ENCODE measurements at places on chromosomes 6 and 20.
A peak's percentile ranks its signal among the peaks of the same experiment; 100 is the strongest.

DNA sequence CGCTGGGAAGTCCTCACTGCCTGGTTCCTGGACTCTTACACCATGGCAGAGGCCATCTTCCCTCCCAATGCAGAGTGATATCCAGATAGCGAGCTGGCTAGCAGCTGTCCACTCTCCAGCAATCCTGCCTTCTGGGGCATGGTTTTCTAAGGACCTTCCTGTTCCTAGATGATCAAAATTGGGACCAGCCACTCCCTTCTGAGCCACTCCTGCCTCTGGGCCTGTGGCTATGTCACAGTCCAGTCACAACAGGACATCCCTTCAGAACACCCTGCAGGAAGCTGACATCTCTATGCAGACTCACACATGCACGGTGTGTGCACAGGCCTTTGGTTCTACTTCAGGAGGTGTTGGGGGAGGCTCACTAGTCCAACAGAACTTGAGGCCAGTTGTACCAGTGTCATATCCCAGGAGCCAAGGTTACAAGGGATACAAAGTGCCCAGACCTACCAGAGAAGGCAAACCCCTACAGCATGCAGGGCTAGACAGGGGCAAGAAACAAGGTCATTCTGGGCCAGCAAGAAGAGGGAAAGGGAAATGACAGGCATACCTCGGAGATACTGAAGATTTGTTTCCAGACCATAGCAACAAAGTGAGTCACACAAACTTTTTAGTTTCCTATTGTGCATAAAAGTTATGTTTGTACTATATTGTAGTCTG is 2.7 kb upstream of the MCCD1 start:
- DNase-seq: no peak

GRCh38 chr20:48616481-48616880 is 211.3 kb downstream of the PREX1 start:
- no peak for DNase-seq

- DNase-seq: no peak
These were observed 103.1 kb downstream of the HIVEP2 start for GRCh38 chr6:142841915-142842314.

- DNase-seq: no peak
These were observed 50.0 kb upstream of the ELMO2 start for GRCh38 chr20:46456255-46457028.

DNA sequence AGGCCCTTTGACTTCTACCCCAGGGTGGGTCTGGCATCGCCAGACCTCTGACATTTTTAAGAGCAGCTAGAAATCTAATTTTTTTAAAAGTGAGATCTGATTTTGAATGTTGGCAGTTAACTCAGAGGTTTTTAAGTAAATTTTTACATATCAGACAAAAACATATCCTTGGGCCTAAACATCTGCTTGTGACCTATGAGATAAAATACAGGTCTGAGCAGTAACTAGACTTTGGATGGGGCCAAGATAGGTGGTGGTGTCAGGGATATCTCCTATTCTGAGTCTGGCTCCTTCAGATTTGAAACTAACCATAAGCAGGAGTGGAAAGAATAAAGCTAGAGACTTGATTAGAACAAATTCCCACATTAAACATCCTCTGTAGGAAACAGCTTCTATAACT is 17.6 kb downstream of the RALY start:
- no peak for DNase-seq

GRCh38 chr6:159217595-159218275 is 48.5 kb downstream of the FNDC1 start:
- peak; percentile 5 for DNase-seq

- no peak for DNase-seq
These were observed 95.4 kb downstream of the RNF217 start for GRCh38 chr6:125057392-125058246.

DNA sequence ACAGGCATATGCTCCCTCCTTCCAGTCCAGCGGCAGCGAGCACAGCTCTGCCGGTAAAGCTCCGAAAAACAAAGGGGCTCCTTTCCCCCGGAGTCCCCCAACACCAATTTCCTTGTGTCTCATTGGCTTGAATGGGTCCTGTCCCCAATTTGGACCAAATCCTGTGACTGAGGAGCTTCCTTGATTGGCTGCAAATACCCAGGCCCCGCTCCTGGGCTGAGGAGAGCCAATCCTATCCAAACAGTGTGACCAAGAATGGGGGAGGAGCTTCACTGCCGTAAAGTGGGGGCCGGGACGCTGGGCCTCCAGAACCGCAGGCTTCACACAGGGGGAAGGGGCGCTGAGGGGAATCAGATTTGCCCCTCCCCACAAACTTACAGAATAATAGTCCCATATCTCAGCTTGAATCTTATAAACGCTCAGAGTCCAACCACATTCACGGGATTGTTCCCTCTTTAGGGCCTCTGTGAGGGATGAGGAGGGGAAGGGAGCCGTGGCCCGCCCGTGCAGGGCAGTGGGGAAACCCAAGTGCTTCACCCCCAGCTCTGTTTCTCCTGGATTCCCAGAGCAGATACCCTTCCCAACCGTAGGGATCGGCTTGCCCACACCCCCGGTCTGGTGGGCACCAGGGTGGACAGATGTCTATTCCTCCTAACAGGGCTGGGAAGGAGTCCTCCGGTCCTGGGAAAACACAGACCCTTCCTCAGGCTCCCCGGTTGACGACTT is 141.0 kb upstream of the MLN start:
- DNase-seq: no peak
